ENCODE measurements at places on chromosomes 2 and 18.

DNA sequence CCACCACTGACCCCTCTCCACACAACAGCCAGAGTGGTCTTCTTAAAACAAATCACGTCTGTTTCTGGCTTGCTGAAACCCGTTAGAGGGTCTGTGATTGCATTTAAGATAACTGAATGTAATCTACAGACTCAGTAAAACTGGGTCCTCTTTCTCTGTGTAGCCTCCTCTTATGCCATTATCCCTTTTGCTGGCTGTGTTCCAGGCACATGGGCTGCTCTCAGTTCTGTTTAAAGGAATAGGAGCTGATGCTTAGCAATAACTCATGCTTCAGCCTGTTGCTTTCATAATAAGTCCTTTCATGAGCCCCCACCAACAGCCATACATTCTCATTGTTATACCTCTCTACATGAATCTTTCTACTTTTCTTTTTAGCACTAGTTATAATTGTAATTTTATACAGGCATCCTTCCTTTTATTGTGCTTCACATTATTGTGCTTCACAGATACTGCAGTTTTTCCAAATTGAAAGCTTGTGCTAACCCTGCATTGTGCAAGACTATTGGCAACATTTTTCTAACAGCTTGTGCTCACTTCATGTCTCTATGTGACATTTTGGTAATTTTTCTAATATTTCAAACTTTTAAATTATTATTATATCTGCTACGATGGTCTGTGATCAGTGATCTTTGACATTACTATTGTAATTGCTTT, 782.6 kb downstream of the MBD2 start:
- DNase-seq, result no peak

DNA sequence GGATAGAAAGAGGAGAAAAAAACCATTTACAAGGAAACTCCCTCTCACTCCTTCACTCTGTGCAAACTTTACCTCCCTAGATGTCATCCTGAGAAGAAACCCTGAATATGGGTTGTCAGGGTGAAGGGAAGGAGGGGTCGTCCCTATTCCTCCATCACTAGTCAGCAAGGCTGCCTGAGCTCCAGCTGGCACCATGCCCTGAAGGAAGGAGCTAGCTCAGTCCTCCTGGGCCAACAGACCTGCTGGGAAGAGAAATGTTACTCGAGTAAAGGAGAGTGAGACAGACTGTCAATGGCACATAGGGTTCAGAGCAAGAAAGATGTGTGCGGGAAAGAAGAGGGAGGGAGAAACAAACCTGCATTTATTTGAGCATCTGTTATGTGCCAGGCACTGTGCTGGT, 18.3 kb upstream of the EPAS1 start:
- DNase-seq, result no peak

- DNase-seq, result no peak
Measured at GRCh38 chr2:161265874-161266273, 42.4 kb upstream of the PSMD14 start.

DNA sequence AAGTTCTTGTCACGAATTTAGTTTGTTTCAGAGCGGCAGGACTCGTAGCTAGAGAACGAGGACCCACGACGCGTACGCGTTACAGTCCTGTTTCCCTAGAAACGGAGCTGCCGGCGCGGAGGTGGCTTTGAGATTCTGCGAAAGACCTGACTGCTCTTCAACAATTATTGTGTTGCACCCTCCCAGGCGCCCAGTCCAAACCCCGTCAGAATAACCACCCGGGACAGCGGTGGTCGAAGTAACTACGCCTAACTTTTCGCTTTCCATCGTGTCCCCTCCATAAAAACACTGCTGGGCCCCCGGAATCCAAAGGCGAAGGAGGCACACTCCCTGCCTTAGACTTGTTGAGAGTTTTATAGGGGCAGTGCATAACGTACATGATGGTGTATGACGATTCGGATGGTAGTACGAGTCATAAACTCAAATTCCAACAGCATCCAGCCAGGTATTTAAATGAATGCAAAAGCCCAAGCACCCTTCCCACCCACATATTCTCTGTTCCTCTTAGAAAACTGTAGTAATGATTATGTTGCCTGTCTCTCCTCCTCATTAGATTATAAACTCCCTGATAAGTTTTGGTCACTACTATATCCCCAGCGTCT, 651 bp upstream of the STAM2 start:
- DNase-seq, result no peak

DNA sequence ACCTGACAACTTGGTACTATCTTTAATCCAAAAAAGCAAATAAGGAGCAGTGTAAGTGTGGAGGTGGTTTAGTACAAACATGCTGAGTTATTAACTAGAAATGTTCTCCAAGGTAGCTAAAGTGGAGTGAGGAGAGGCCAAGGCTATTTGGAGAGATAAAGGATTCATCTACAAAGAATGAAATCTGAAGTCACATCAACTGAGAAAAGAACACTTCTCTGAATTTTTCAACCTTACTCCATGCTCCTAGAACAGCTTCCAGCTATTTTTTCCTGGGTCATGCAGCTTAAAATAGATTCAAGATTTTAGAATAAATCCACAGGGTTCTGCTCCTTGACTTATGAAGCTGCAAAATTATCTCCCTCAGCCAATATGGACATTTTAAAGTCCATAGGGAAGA, 18.7 kb downstream of the IMMT start:
- DNase-seq, result no peak

DNA sequence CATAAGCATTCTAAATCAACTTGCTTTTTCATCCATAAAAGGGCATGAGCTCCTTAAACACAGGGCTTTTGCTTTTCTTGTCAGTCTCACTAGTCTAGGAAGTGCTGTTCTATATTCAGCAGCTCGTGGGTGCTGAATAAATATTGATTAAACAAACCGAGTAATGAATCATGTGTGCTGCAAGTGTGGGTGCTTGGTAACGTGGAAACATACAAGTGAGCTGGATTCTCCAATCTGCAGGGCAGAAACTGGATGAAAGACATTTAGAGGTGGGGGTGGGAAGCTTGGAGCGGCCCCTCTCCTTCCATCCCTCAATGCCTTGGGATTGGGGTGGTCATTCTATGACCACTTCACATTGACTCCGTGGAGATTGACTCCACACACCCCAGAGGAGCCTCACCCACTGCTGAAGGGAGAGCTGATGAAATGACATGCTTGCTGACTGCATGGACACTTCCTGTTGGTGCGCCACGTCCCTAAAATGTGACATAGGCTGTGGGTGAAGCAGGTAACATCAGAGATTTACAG, 114.6 kb downstream of the DOCK10 start:
- DNase-seq, result no peak

- no peak for DNase-seq
Measured at GRCh38 chr2:176280156-176280555, 10.9 kb downstream of the MTX2 start.

DNA sequence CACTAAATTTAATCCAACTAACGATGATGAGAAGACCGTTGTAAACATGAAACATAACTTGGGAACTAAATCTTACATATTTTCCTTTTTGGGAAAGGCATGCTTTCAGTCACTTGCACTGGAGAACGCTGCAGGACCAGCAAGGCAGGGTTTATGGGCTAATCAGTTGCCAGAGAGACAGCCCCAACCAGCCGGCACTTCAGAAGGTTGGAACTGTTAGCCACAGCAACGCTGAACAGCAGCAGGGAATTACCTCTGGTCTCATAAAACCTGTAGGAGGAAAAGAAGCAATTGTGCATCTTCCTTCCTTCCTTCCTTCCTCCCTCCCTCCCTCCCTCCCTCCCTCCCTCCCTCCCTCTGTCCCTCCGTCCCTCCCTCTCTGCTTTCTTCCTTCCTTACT, 33.9 kb upstream of the SIX2 start:
- DNase-seq, result no peak

DNA sequence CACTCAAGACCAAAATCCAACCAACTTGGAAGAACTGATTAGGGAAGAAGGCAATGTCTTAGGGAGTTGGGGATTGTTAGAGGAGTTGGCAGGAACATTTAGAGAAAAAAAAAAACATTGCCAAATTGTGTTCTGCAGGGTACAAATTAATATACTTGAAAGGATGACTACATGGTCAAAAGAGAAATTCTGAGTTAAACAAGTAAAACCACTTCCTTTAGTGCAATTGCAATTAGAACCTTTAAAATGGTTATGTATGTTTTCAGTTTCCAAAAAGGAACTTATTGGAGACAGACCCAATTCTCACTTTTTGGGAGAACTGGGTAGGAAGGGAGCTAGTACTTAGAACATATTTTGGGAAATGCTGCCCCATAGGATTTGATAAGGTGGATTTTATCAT, 137.9 kb downstream of the GPD2 start:
- DNase-seq, result no peak

All from stimulated activated CD4-positive, alpha-beta T cell treated with anti-CD3 and anti-CD28 coated beads, Interleukin-1b, Interleukin-23, amount 100 ng/mL, for 1 hour (primary cell).